ENCODE measurements at places on chromosomes 7 and 10.

DNA sequence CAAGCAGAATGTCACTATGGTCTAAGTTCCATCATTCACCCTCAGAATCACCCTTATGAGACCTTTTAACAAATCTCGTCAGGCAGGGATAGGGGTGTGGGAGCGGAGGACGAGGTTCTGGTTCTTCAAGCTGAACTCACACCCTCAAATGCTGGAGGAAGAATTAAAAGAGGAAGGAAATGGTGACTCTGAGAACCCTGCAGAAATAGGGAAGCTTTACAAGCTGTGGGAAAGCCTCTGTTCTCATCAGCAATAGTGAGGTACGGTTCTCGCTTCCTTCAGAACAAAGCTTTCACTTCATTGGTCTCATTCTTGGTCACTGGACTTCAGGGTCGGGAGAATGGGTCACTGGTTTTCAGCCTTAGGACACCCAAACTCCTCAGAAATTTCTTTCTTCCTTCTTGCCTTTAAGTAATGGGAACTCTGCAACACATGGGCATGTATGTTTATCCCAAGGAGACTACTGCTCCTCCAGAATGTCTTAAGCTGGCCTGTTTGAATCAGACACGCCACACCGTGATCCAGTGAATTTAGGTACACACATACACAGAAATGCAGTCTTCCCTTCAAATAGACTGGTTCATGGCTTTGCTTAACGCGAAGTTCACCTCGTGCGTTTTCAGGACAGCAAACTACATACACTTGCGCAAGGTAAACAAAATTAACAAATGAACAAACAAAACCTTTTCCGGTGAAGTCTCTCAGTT is 226.0 kb downstream of the SFMBT2 start:
- no peak for DNase-seq

GRCh38 chr7:16046041-16046440 is 359.6 kb upstream of the MEOX2 start:
- no peak for DNase-seq

DNA sequence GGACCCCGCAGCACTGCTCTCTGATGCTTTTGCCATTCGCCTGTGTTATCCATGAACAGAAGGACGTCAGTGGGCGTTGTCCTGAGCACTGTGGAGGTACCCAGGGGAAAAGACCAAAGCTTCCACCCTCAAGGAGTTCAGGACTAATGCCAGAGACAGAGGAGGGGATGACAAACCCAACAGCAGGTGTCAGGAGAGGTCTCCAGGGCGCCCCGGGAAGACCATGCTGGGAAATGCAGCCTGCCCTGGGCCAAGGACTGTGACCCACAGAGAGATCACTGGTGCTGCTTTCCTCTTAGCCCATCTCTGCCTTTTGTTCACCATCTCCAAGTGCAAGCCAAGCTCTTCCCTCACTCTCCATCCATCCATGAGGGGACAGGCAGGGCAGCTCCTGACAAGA is 166.8 kb upstream of the PFKP start:
- no peak for DNase-seq

DNA sequence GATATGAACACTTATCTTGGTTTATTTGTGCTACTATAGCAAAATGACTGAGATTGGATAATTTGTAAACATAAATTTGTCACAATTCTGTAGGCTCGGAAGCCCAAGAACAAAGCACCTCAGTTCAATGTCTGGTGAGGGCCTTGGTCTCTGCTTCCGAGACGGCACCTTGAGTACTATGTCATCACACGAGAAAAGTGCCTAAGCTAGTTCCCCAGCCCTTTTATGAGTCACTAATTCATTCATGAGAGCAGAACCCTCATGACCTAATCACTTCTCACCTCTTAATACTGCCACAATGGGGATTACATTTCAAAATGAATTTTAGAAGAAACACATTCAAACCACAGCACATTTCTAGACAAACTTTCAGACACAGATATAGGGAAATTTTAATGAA is 52.0 kb upstream of the PRSS1 start:
- no peak for DNase-seq

DNA sequence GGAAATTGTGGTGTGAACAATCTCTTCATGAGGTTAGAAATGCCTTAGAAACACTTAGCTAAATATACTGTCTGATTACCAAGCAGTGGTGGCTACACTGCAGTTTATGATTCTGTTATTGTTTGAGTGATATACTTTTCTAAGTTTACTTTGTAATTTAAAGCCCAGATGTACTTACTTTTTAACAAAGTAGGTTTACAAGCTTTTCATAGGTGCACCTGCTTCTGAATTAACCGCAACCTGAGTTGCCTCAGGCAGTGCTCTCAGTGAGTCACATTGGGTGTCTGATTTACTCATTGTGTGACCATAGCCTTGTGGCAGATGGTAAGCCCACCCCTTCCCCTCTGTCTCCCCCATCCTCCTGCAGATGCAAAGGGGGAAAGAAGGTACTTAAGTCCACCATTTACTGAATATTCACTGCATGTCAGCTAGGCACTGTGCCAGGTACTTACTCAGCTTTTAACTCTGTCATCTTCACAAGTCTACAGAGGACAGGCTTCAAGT is 9.0 kb downstream of the MTURN start:
- DNase-seq: no peak

- DNase-seq: no peak
Measured at GRCh38 chr10:78250313-78251015, 216.8 kb downstream of the RPS24 start.

GRCh38 chr7:157865351-157866165 is 528.8 kb downstream of the DNAJB6 start:
- no peak for DNase-seq

- DNase-seq: no peak
Measured at GRCh38 chr10:113302062-113302461, 250.8 kb upstream of the HABP2 start.

- no peak for DNase-seq
Measured at GRCh38 chr10:36880898-36881297, 244.5 kb upstream of the ANKRD30A start.

GRCh38 chr7:66727058-66727457 is 13.5 kb upstream of the RABGEF1 start:
- DNase-seq: no peak

DNA sequence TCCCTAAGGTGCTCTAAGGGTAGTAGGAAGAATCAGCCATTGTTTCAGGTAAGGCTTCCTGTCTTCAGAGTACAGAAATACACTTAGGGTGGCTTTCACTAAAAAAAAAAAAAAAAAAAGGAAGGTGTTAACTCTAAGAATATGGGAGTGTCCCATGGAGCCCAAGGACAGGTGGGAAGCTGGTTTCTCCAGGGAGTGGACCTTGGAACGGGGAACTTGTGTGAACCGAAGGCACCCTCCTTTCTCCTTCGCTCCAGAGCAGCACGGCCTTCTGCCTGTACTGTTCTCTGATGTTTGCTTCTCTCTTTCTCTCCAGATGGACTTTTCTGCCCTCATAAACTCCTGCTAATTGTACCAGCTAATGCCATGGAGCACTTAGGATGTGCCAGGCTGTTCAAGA is 6.2 kb downstream of the OPALIN start:
- DNase-seq: no peak

DNA sequence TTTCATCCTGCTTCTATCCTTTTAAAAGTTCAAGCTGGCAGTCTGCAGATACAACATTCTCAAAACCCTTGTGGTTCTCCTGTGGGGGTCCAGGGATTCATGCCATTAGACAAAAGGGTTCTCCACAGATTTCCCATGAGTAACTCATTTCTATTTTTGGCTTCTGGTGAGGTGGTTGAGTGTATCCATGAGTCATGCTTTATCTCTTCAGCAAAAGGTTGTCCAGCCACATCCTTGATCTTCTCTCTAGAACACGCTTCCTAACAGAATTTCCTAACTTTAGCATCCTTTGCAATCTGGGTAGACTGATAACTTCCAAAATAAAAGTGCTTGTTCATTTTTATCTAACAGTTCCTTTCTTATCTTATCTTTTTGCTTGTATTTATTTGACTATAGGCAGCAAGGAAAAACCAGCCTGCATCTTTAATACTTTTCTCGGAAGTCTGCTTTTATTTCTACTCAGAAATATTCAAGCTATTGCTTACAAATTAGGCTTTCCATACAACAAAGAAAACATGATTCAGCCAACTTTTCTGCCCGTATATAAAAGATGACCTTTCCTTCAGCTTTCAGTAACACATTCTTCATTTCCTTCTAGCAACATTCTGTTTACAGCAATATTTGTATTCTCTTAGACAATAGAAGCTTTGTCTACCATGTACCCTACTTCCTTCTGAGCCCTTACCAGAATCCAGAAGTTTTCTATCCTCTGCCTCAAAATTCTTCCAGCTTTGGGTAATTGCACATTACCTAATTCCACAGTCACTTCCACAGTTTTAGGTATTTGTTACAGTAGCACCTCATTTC is 79.3 kb upstream of the IL6 start:
- no peak for DNase-seq

DNA sequence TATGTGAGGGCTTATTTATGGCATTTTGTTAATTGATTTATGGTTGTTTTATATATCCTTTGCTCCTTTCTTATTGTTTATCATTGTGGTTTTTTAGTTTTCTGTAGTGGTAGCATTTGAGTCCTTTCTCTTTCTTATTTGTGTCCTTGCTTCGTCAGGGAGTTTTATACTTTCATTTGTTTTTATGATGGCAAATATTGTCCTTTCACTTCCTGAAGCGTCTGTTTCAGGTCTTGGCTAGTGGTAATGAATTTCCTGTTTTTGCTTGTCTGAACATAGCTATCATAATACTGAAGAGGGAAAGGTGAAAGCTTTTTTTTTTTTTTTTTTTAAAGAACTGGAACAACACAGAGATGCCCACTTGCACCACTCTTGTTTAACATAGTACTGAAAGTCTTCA is 228.2 kb downstream of the ATRNL1 start:
- DNase-seq: no peak

DNA sequence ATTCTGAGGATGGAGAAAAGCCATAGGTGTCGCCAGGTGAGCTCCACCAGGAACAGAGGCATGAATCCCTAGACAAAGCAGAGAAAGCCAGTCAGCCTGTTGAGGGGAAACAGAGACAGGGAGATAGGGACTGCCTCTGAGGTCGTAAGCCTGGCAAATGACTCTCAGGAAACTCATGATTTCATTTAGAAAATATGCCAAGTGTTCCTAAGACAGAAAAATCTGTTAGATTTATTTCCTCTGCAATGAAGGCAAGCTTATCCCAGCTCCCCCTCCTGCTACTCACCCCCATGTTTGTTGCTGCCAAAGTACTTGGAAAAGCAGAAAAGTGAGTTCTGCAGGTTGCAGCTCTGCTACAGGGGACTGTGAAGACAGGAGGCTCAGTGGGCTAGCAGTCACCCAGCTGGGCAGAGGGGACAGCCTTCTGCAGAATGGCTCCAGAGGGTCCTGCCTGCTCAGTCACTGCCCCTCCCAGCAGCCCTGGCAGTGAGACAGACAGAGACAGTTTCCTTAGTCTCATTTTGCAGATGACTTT is 184.3 kb downstream of the ADRA2A start:
- DNase-seq: no peak

GRCh38 chr7:2979201-2979631 is 64.5 kb downstream of the CARD11 start:
- DNase-seq: no peak

DNA sequence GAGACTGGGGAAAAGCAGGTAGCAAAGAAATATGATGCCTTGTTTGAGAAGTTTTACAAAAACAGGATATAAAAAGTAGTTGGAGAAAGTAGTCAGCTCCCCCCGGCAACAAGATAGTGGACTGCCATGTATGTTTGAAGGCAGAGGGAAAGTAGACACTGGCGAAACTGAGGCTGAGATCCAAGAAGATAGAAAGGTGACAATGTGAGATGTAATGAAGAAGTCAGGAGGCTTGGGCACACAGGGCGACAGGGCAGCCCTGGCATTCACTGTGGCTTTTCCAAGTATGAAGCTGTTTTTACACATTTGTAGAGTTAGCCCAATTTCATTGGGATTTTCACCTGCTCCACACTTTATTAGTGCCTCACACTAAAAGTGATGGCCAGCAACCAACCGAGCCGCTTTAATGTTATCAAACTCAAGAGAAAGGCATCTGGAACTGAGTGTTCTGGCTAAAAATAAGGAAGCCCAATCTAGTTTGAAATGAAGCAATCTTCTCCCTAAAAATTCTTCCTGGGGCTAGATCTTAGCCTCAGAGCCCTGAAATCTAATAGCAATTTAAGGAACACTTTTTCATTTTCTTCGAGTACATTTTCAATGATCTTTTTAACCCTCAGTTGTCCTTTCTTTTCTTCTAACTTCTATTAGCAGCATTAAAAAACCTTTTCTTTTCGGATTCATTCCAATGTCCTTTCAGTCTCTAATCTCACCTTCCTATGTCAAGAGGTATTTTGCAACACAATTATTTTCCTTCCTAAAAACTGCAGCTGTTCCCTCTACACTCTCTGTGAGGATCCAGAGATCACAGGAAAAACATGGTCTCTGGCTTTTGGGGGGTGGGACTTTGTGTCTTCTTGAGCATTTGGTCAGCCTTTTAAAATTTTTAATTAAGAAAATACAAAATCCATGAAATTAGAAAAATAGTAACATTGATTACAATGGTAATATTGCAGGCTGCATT is 108.0 kb downstream of the RNLS start:
- no peak for DNase-seq

- no peak for DNase-seq
Measured at GRCh38 chr10:128859738-128860386, 607.2 kb upstream of the MGMT start.

GRCh38 chr7:20176578-20177242 is 40.5 kb downstream of the MACC1 start:
- DNase-seq: no peak

DNA sequence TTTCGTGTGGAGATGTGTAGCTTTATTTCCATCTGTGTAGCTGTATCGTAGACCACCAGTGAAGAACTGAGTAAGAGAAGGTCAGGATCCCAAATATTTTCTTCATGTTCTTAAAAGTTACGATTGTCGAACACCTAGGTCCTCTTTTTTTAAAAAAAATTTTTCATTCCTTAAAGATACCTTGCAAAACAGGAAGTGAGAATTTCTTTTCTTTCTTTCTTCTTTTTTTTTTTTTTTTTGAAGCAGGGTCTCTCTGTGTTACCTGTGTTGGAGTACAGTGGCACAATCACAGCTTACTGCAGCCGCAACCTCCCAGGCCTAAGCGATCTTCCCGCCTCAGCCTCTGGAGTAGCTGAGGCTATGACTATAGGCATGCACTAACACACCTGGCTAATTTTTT is 60.8 kb downstream of the PHTF2 start:
- DNase-seq: no peak

DNA sequence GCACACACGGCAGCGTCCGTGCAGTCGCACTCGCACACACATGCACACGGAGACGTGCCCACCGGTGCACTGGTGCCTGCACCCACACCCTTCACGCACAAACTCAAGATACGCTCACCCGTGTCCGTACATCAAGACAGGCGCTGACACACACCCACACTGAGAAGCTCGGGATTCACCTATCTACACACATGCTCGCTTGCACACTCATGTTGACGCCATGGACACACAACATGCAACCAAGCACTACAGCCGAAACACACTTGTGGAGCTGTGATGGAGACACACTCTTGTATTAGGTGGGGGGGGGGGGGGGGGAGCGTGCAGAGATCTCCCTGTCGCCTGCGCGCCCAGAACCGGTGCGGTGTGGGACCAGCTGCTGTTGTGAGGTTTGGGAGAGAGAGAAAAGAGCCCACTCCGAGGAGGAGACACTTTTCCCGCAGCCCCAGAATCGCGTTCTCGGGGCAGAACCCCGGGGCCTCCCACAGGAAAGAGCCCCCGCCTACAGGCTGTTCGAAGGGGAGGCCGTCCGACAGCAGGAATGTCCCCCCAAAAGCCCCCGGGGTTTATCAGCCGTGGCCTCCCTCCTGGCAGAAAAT is 605 bp upstream of the NFKB2 start:
- DNase-seq: no peak

GRCh38 chr7:17274551-17275245 is 23.8 kb upstream of the AHR start:
- no peak for DNase-seq

- no peak for DNase-seq
Measured at GRCh38 chr10:6062101-6062771, at the start of gene IL2RA. TSS of gene IL2RA (minus strand) at chr10:6062367. CDS start at chr10:6062151, 216 bp downstream.

Measured in midbrain (tissue), 1 donor.